Calu3 (cell line): ENCODE measurements at places on chromosomes 3 and 15.

- no peak for DNase-seq
Measured at GRCh38 chr3:40608091-40608490, 83.3 kb downstream of the ZNF621 start.

DNA sequence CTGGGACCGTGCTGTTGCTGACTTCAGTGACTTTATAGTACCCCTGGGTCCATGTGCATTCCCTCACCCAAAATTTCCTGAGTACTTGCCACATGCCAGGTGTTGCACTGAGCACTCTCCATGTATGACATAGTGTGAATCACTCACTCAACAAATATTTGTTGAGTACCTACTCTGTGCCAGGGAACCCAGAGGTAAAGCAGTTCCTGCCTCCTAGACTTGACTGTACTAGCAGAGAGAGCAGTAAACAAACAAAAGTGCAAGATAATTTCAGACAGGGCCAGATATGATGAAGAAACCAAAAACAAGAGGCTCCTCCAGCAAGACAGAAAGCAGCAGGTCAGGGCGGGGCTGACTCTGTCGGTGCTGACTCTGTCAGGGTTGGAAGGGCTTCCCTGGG, 12.2 kb downstream of the TGM4 start:
- peak; percentile 34 for DNase-seq

- DNase-seq, result no peak
Measured at GRCh38 chr15:84811151-84811550, 6.0 kb upstream of the ALPK3 start.

GRCh38 chr15:64146885-64147681, 4.4 kb upstream of the SNX22 start:
- no peak for DNase-seq

DNA sequence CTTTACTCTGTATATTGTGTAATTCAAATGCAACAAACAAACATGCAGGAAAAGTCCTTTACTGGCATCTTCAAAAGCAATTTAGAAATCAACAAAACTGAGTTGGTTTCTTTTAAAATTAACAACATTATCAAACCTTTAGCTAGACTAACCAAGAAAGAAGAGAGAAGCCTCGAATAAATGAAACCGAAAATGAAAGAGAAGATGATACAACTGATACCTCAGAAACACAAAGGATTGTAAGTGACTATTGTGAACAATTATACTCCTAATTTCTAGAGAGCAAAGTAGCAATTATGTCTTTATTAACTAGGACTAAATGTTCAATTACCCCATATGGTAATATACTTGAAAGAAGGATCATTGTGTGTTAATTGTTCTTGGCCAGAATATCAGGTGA, 49.2 kb upstream of the P3H2 start:
- no peak for DNase-seq

DNA sequence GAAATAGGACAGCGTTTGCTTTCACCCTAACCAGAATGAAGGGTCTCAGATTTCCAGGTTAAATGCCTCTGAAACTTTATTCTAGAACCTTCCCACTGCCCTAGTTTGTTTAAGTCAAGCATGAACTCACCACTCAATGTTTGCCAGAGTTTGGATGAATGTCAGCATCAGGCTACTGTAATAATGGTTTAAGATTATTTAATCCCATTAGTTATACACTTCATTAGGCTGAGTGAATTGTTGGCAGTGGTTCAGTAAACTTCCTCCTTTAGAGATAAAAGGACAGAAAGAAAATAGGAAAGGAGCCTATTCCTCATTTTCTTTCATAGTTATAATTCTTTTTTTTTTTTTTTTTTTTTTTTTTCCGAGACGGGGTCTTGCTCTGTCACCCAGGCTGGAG, 401.9 kb upstream of the TPRG1 start:
- no peak for DNase-seq

DNA sequence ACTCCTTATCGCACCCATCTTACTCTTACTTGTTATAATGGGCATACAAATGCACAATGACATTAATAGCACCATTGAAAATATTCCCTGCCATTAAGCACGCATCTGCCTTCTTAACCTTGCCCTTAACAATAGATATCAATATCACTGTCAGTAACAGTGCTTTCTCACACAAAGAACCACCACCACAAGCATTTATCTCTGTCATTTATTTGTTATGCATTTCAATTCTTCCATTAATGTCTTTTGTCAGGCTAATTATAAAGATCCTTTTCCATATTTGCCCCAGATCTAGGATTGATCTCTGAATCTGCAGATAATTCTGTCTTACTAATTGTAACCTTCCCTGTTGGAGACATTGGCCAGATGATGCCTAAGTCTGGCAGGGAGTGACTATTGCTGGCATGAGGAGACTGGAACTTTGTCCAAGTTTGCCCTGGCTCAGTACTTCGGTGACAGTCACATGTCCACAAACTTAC, 419.6 kb upstream of the TGFBR2 start:
- DNase-seq, result no peak

DNA sequence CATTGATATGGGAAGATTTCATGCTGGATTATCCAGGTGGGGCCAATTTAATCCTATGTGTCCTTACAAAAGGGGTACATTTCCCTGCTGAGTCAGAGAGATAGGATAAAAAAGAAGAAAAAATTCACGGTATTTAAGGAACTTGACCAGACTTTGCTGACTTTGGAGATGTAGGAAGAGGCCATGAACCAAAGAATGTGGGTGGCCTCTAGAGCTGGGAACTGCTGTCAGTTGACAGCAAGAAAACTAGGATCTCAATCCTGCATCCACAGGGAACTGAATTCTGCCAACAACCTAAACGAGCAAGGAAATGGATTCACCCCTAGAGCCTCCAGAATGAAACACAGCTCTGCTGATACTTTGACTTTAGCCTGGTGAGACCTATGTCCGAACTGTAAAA, 148.1 kb upstream of the SLC24A5 start:
- DNase-seq, result no peak

DNA sequence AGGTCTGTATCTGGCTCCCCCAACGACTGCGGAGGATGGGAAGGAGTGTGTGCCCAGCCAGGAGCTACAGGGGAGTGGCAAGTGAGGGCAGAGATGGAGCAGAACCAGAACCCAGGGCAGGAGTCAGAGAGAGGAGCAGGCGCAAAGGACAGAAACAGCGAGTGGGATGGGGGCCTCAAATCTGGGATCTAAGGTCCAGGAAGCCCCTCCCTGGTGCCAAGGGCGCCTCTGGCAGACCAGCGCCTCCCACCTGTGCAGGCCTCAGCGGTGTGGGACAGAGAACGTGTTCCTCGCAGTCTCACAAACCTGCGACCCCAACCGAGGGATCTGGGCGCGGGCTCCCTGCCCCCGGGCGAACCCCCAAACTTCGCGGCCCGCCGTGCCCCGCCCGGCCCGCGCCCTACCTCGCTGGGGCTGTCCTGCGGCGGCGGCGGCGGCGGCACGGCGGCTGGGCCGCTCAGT, 301 bp downstream of the PCBP4 start:
- DNase-seq, result no peak

GRCh38 chr3:170499562-170500156, 81.0 kb downstream of the CLDN11 start:
- peak; percentile 65 for DNase-seq

DNA sequence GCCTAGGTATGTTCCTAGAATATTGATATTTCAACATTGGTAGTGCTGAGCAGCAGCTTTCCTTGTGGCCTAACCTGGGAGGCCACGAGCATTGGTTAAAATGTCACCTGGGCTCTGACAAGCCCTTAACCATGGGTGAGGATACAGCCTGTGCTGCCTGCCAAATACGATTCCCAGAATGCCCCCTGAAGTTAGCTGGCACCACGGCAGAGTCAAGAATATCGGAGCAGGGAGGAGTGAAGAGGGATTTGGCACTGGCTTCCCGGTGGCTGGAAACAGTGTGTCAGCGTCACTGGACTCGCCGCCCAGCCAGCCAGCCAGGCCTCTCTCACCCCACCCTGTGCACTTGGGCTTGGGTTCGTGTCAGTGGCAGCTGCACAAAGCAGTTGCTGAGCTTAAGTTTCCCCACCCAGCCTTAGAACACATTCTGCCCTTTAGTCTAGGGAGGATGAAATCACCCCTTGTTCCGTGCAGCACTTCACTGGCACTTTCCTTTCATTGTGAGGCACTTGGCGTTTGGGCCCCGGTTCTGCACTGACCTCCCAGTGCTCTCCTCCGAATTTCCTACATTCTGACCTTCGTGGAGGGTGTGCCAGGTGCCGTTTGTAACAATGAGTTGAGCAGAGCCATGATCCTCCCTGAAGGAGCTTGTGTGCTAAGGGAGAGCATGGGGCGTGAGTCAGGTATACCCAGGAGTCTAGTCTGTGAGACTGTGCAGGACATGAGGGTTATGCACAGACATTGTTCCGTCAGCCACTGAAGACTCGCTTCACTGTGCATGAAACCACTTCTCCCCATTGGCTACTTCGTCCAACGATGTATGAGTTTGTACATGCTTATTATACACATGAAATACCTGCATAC, 152.8 kb upstream of the BHLHE40 start:
- peak; percentile 48 for DNase-seq

- no peak for DNase-seq
Measured at GRCh38 chr3:36600404-36600803, 163.9 kb downstream of the DCLK3 start.

- no peak for DNase-seq
Measured at GRCh38 chr15:93331545-93332167, 242.6 kb upstream of the RGMA start.

DNA sequence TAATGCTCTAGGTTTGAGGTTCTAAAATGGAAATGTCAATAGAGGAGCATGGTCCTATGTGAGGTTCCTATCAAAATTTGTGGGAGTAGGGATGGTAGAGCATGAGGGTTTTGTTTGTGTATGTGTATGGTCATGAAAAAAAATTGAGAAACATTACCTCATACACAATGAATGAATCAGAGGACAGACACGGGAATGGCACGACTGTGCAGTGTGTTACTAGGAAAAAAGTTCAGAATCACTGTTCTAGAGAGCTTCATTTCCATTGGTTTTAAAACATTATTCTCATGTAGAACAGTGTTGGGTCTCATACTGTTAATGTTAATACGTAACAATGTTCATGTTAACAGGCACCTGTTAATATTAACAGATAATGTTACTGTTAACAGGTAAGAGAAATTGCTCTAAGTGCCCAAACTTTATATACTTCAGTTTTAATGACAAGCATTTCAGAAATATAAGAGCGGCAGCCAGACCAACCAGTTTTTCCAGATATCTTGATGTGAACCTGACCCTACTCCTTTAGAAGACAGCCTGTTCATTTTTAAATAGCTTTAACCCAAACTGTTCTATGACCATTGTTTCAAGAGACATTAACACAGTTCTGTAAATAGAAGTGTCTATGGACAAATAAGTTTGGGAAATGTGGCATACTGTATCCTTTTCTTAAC, 48.0 kb downstream of the SLC15A2 start:
- DNase-seq, result peak; percentile 35

- DNase-seq, result no peak
Measured at GRCh38 chr3:33144433-33144832, 30.6 kb downstream of the CRTAP start.

- peak; percentile 75 for DNase-seq
Measured at GRCh38 chr3:12999147-13000140, 73.8 kb downstream of the IQSEC1 start.

- no peak for DNase-seq
Measured at GRCh38 chr3:72380193-72380592, 468.1 kb downstream of the SHQ1 start.

- no peak for DNase-seq
Measured at GRCh38 chr3:11819146-11819689, 27.5 kb downstream of the TAMM41 start.

- DNase-seq, result no peak
Measured at GRCh38 chr3:144948711-144949110, 977.1 kb downstream of the DIPK2A start.

- peak; percentile 76 for DNase-seq
Measured at GRCh38 chr3:156535162-156535627, 19.7 kb downstream of the SSR3 start.

GRCh38 chr15:59160880-59161593, 45.6 kb upstream of the LDHAL6B start:
- peak; percentile 36 for DNase-seq

- DNase-seq, result no peak
Measured at GRCh38 chr3:76582098-76582497, 457.8 kb upstream of the ROBO2 start.

DNA sequence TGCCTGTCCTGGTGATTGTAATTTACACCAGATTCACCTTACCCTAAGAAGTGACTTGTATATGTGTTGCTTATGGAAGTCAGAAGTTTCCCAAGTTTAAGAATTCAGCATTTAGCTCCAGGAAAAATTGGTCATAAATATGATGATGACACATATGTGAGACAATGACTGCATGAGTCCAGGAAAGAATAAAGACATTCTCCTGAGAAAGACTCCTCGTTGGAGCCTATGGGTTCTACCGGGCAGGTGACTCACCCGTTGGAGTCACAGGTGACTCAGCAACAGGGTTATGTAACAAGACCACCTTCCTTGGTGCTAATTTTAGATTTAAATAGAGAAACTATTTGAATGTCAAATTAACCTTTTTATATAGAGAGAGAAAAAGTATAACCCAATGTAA, 662.4 kb downstream of the FHIT start:
- DNase-seq, result peak; percentile 3

GRCh38 chr3:16415911-16416476, 97.5 kb downstream of the RFTN1 start:
- no peak for DNase-seq

DNA sequence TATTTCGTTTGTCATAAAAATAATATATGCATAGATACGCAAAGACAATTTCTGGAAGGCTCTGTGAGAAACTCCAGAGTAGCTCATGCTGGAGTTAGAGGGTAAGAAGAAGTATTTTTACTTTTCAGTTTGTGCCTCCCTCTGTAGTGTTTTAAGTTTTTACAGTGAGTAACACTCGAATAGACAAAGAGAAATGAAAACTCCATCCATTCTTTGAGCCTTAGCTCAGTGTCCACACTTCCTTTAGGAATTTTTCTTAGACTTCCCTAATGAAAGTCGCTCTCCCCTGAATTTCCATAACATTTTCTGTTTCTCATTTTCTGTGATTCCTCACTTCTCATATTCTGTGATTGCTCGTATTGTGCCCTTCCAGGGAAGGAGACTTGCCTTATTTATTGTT, 2.1 kb downstream of the BLOC1S6 start:
- DNase-seq, result no peak

DNA sequence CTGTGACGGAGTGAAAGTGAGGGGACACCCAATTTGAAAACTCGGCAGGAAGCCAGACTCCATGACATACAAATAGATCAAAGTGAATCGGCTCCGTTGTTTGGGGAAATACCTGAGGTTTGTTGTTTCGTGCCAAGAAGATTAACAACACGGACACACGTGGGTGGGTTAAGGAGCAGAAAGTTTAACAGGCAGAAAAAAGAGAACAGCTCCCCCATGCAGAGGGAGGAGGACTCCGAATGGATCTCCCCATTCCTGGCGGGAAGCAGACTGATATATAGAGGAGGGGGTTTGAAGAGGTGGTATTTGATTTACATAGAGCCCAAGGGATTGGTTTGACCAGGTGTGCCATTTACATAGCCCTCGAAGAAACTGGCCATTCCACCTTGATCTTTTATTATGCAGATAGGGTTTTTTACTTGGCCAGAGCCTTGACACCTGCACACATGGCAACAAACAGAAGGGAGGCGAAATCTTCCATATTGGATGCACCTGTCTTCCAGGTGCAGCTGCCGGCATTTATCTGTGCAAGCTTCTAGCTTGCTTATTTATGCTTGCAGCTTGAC, 4.8 kb upstream of the SACM1L start:
- DNase-seq, result no peak

GRCh38 chr3:9933561-9934234, at the start of gene CRELD1:
Gene CRELD1, plus strand, starts transcription at chr3:9933834. Its CDS starts 605 bp downstream, at chr3:9934439.
- peak; percentile 97 for DNase-seq

- no peak for DNase-seq
Measured at GRCh38 chr3:37645517-37646380, 215.9 kb upstream of the CTDSPL start.

- DNase-seq, result no peak
Measured at GRCh38 chr3:160091441-160091840, 102.8 kb downstream of the IL12A start.

- no peak for DNase-seq
Measured at GRCh38 chr15:91589360-91589759, 264.1 kb upstream of the SLCO3A1 start.
